NCI-H2029 treated with DMSO at 0.1 percent for 48 hours (cell line): ENCODE measurements at places on chromosomes 5 and 9.
A peak's percentile ranks its signal among the peaks of the same experiment; 100 is the strongest.

DNA sequence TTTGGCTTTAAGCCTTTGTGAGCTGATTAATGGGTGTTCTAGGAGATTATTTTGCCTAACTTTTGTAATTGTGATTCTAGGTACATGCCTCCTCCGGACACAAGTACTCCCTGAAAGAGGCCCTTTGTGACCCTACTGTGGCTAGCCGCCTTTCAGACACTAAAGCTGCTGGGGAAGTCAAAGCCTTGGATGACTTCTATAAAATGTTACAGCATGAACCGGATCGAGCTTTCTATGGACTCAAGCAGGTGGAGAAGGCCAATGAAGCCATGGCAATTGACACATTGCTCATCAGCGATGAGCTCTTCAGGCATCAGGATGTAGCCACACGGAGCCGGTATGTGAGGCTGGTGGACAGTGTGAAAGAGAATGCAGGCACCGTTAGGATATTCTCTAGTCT is 13.6 kb downstream of the ITGA1 start:
- no peak for DNase-seq

DNA sequence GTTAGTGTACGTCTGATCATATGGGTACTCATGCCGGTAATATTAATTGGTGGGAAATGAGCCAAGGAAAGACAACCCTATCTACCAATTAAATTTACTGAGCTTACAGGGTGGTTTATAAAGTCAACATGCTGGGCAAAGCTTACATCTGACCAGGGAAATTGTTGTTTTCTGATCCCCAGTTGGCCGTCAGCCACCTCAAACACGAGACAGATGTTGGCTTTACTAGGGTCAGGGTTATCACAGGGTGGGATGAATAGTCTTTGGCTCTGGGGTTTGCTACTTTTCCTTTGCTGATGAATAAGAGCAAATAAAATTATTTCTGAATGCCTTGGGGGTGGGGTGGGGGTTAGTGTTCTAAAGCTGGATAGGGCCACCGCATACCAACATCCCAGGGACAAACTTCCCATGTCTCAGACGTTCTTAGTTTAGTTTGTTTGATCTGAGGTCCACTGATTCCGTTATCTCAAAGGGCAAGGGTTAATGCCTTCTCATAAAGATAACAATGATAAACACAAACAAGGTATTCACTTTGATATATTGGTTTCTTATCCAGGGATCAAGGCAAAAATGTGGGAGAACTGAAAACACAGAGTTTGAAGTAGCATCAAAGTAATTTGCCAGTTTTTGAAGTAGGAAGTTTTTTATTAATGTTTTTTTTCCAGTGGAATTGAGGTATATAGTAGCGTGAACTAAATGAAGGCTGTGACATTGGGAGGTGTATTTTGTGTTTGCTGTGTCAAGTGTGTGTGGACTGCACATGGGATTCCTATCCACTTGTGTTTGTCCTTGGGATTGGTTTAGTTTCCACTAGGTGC is 109.1 kb upstream of the RPS23 start:
- peak; percentile 91 for DNase-seq

DNA sequence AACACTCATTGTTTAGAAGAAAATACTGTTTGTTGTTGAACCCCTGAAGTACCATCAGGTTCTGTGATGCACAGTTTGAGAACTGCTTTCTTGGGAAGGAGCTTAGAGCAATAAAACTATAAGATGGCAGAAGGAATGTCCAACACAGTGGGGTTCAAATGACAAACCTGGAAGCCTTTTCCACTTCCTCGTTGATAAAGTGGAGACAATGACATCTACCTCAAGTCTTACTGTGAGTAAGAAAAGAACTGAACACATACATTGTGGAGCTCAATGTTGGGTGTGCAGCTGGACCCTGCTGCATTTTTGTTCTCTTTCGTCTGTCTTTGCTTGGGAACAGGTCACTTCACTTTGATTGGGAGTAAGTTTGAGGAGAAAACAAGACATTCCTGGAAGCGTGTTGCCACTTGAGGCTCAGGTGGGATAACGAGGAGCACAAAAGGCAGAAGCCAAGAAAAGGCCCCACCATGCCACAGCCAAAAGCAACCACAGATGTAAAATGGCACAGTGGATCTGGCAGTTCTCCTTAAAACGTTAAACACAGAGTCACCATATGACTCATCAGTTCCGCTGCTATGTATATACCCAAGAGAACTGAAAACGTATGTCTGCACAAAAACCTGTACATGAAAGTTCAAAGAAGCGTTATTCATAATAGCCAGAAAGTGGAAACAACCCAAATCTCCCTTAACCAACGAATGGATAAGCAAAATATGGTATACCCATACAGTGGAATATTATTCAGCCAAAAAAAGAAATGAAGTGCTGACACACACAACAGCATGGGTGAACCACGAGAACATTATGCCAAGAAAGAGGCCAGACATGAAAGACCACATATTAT is 42.9 kb upstream of the SUB1 start:
- no peak for DNase-seq

GRCh38 chr9:95004411-95005277 is 278.1 kb downstream of the AOPEP start:
- no peak for DNase-seq

DNA sequence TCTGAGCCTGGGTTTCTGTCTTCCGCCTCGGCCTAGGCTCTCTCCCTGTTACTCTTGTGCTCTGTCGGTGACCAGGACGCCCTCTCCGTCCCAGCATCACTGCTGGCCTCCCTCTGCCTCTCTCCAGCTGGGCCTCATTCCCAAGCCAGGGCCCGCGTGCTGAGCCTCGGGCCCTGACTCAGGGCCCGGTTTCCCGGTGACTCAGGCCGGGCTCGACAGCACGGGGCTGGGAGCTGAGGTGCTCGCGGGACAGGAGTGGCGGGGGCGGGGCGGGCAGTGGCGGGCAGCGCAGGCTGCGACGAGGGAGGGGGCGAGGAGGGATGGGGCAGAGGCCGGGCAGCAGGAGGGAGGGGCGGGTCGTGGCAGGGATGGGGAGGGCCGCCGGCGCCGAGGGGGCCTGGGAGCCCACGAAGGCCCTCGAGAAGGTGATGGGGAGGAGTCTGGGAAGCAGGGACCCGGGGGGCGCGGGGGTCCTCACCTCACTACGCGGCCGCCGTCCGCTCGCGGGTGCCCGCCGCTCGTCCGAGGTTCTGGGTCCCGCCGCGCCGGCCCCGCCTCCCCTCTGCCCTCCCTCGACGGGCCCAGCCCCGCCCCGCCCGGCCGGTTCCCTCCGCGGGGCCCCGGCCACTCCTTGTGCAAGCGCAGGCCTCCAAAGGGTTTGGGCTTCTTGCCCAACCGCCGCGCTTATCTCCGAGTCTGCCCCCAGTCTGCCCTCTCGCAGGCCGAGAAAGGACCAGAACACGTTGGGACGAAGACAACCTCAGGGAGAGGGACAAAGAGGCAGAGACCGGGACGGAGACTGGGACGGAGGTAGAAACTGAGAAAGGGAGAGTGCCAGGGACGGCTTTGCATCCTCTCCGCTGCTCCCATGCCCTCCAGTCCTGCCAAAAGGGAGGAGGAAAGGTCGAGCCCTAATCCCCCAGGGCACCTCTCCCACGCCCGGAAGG is at the start of gene ARAP3:
Gene ARAP3 (minus strand): TSS at position 536 of the 947 bp plus-strand sequence. CDS start 1,744 bp downstream, outside the sequence.
- DNase-seq, result no peak

DNA sequence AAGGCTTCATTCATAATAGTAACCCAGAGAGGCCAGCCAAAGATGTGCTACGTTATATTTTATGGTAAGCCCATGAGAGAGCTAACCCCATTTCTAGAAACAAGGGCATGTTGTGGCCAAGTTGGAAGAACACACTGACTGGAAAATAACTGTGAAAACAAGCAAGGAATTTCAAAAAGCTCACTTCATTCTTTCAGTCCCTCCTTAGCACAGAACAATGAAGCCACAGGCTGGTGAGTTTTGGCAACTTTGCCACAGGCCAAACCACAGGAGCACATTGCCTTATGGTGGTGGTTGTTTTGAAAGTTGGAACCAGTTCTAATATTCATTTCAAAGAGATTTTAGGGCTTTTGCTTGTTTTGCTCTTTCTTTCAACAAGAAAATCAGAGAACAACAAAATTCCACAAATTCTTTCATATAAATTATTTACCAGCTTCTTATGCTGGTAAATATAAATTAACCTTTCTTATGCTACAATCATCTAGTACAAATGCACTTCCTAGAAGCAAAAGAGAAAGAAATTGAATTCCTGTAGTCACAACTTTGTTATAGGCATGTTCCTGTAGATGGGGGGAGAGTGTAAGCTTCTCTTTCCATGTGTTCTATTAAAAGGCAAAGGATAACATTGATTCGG is 225.4 kb upstream of the RFX3 start:
- no peak for DNase-seq

GRCh38 chr9:106798016-106798799 is 64.8 kb upstream of the ZNF462 start:
- DNase-seq, result no peak

- DNase-seq, result no peak
Measured at GRCh38 chr9:33222031-33222430, 17.9 kb upstream of the SPINK4 start.

- no peak for DNase-seq
Measured at GRCh38 chr5:45862763-45863162, 166.6 kb upstream of the HCN1 start.

- no peak for DNase-seq
Measured at GRCh38 chr5:149544028-149544420, 7.2 kb downstream of the CSNK1A1 start.

DNA sequence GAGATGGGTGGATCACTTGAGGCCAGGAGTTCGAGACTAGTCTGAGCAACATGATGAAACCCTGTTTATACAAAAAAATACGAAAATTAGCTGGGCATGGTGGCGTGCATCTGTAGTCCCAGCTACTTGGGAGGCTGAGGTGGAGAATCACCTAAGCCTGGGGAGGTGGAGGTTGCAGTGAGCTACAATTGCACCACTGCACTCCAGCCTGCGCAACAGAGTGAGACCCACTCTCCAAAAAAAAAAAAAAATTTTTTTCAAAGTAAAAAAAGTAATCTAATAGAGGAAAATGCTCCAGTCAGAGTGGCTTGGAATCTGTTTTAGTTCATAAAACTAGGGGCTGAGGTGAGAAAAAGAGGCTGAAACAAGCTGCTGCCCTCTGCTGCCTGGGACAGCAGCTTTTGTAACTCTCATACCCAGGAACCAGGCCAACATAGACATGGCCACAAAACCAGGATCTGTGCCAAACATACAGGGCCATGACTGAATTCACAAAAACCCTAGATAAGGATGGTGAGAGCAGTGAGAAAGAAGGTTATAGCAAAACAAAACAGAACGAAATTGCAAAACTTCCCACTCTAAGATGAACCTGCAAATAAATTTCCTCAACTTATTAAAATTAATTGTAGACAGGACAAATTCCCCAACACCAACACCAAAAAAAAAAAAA is 13.1 kb upstream of the DCAF12 start:
- peak; percentile 59 for DNase-seq

GRCh38 chr5:137887831-137888230 is 1.4 kb upstream of the PKD2L2 start:
- no peak for DNase-seq

GRCh38 chr9:125883565-125884217 is 136.5 kb downstream of the PBX3 start:
- DNase-seq, result no peak

GRCh38 chr9:78831726-78832125 is 534.8 kb downstream of the PSAT1 start:
- DNase-seq, result no peak

DNA sequence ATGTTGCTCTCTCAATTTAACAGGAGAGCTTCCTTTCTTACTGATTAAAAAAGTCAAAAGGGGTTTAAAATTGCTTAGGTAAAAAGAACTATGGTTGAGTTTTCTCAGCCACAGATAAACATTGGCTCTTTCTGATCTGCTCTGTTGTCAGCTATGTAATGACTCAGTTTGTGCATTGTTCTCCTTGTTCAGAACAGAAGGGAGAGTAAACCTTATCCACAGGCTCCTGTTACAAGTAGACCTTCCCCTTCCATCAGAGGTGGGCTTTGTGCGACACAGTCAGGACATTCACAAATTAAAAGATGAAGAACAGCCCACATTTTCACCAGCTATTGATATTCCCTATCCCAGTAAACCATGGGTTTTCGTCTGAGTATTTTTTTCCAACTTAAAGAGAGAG is 236.3 kb upstream of the SEMA6A start:
- DNase-seq, result no peak

- DNase-seq, result no peak
Measured at GRCh38 chr5:60007729-60008128, 114.2 kb upstream of the PDE4D start.

GRCh38 chr5:142387024-142387682 is 62.3 kb upstream of the SPRY4 start:
- peak; percentile 49 for DNase-seq

GRCh38 chr5:131706281-131706680 is 71.3 kb upstream of the RAPGEF6 start:
- no peak for DNase-seq

- DNase-seq, result no peak
Measured at GRCh38 chr9:132825430-132825829, 52.7 kb downstream of the AK8 start.

GRCh38 chr9:121750259-121750714 is 98.9 kb downstream of the DAB2IP start:
- no peak for DNase-seq

DNA sequence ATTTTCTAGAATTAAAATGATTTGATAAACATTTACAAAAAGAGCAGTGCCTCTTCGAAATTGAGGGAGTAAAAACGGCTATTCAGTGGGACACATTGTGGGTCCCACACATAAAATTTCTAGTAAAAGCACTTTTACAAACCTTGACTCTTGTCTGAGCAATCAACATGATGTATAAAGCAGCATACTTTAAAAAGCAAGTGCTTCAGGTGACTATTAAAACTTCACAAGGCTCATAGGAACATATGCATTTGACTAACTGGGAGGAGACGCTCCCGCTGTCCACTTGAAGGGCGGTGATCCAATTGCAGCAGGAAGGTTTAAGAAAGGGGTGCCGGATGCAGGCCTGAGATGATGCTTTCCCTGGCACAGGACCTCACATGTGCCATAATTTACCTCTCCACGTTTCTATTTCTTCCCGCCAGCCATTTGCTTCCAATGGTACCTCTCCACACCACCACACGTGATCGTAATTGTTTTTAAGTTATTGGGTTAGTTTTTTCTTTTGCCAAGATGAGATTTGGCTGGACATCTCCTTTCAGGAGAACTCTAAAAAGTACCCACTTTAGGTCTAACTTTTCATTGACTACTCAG is 1.8 kb downstream of the MCTP1 start:
- no peak for DNase-seq

- DNase-seq, result no peak
Measured at GRCh38 chr5:22238047-22238446, 615.1 kb downstream of the CDH12 start.
